Astrocyte of the cerebellum (primary cell): ENCODE measurements at places on chromosomes 3 and 15.

DNA sequence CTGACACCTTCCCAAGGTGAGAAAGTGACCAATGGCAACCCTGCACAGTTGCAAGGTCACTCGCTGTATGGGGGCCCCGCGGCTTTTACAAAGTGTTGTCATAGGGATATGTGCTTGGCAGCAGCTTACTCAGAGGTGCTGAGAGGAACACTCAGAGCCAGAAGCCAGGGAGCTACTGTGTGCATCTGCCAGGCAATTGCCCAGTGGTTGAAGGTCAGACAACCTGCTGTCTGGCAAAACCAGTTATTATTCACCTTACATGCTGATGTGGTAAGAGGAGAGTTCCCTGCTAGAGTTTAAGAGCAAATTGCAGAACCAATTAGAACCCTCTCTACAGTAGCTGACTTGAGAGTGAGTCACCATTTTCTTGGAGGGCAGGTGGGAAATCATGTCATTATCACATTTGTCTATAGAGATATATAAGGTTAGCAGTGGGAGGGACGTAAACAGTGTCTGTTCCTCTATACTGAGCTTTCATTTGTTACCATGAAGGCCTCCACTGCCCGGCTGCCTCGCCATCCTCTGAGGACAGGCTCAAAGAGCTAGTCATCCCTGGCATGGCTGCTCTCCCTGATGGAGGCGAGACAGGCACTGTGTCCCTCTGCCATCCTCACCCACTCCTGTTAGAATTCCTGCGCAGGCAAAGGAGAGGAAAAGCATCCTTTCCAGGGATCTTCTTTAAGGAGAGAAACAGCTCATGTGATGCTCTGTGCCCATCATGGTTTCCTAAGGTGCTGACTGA is 274.4 kb downstream of the PLCL2 start:
- DNase-seq: peak; percentile 12

- DNase-seq: no peak
These were observed 5.5 kb downstream of the FGF7 start for GRCh38 chr15:49428409-49429095.

DNA sequence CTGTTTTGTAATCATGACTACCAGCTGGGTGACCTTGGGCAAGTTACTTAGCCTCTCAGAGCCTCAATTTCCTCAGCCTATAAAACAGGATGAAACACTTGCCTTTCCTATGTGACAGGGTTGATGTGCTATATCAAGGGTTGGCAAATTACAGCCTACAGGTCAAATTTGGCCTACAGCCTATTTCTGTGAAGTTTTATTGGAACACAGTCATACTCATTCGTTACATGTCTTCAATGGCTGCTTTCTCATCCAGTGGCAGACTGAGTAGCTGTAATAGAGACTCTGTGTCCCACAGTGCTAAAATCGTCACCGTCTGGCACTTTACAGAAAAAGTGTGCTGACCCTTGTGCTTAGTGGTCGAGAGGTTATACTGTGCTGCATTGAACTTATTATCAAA is 16.6 kb downstream of the ABHD6 start:
- DNase-seq: no peak

DNA sequence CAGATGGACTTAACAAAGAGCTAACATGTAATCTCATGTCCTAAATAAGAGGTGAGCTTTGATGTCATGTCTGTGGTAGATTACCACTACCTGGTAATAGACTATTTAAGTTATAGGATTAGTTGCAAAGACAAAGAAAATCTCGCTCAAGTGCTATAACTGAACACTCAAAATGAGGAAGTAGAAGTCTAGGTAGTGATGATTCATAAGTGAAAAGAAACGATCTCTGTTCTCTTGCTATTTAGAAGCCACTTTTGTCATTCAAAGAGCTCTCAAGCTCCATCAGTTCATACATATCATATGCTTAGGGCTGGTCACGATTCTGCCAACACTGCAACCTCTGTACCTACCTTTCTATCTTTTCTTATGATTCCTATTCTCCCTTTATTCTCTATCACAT is 110.9 kb downstream of the EDEM1 start:
- DNase-seq: no peak

DNA sequence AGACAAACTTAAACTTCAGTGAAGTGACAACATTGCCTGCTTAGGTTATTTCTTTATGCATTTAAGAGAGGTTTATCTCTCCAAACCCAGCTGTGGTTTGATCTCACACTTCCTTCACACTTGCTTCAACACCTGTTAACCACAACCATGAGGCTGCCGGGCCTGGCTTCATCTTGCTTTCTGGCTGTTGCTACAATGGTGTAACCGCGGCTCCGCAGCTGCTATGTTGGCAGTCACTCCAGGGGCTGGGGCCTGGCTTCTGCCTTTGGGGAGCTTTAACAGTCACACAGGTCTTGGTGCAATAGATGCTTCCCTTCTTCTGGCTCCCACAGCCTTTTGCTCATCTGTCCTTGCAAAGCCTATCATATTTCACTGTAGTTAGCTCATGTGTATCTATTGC is 72.9 kb upstream of the MNS1 start:
- no peak for DNase-seq

DNA sequence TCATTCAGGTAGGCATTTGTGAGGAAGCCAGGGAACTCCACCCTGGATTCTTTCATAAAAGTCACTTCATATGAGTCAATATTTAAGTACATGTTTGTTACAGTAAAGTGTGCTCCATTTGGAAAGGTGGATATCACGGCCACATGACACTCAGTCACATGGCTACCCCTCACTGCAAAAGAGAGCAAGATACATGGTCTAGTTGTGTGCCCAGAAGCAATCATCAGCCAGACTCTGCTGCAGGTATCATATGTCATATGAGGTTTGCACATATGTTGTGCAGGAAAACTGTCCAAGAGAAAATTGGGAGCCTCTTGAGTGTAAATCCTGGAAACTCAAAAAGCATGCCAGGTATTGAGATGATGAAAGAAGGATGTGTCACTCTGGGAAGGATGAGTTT is 55.0 kb upstream of the NMNAT3 start:
- no peak for DNase-seq

GRCh38 chr3:67204951-67205350 is 206.8 kb downstream of the KBTBD8 start:
- DNase-seq: no peak

GRCh38 chr3:43872301-43872700 is 181.6 kb downstream of the ABHD5 start:
- peak; percentile 29 for DNase-seq

GRCh38 chr15:36673039-36673438 is 93.6 kb downstream of the CDIN1 start:
- no peak for DNase-seq

- no peak for DNase-seq
These were observed 40.7 kb downstream of the FSTL1 start for GRCh38 chr3:120410116-120410515.

DNA sequence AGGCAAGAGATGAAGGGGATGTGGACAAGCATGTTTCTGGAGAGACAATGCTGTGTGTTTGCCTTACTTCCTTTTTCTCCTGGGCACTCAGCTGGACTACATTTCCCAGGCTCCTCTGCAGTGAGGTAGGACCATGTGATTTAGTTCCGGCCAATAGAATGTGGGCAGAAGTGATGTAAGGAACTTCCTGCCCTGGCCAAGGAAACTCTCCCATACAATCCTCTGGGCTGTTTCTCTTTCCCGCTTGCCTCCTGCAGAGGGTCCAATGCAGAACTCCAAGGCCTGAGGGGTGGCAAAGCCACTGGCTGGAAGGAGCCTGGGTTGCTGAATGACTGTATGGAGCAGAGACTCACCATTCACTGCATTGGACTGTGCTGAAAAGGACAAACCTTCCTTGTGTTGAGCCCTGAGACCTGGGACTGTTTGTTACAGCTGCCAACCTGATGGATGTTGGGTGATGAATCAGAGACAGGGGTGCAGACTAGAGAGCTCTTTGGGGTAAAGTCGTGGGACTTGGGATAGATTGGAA is 82.7 kb upstream of the SLC6A6 start:
- peak; percentile 22 for DNase-seq

- no peak for DNase-seq
These were observed 38.9 kb upstream of the ATP10A start for GRCh38 chr15:25901811-25902605.
